ENCODE measurements at places on chromosomes 1 and 21.

DNA sequence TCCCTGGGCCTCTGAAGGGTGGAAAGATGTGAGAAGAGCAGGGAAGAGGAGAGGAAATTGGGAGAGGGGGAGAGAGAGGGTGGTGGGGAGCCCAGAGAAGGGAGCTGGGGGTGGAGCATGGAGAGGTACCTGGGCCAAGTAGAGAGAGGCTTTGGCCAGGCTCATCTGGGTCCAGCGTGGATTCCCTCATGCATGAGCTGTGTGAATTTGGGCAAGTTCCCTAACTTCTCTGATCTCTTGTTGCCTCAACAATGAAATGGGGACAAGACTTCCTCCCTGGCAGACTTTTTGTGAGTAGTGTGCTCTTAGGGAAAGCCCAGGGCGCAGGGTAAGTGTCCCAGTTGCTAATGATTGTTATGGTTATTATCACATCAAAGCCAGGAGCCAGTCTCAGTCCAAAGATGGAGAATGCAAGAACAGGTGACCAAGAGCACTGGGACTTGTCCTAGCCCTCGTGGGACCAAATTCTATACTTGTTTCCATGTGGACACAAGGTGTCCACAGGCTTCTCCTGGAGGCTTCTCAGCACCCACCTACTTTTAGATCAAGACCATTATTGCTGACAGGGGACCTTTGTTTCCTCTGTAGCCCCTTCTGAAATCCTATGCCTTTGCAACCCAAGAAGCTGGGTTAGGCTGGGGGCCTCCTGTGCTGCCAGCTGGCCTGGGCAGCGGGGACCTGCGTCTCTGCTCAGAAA, 13.9 kb downstream of the IL6R start:
- DNase-seq, result no peak

- no peak for DNase-seq
These were observed 238.0 kb upstream of the FGGY start for GRCh38 chr1:59058665-59059439.

- DNase-seq, result no peak
These were observed 203.7 kb upstream of the C1orf87 start for GRCh38 chr1:60277269-60277668.

DNA sequence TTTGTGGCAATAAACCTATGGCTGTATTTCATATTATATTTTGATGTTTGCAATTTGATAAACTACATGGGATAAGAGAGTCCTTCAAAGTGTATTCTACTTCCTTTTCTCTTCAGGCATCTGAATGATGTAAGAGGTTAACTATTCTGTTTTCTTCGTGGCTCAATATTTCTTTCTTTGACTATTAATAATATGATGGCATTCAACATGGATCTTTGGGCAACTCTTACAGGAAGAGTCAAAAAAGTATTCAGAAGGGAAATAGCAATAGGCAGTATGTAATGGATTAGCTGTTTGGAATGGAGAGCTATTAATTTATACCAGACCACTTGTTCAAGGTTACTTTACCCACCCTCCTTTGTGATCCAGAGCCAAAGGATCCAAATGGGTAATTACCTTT, 74.4 kb downstream of the HMCN1 start:
- DNase-seq, result no peak

DNA sequence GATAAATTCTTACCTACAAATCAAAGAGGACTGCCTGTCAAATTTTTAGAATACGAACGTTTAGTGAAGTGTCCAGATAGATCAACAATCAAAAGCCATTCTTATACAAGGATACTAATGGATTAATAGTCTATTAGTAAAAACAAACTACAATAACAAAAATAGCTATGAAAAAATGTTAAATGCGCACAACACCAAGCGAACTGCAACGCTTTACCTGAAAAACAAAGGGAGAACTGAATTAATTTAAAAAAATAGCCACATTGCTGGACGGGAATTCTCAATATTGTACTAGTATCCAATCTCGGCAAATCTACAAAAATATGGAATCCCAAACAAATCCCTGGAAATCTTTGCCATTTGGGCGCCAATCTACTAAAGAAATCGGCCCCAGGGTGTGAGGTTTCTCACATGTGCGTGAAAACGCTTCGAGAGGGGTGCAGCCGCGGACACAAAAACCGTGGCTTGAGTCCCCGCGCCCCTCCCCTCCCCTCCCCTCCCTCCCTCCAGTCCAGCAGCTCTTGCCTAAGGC, 55.6 kb downstream of the TRAF5 start:
- DNase-seq, result no peak

- no peak for DNase-seq
These were observed 29.9 kb downstream of the GIPC2 start for GRCh38 chr1:78075621-78076020.

DNA sequence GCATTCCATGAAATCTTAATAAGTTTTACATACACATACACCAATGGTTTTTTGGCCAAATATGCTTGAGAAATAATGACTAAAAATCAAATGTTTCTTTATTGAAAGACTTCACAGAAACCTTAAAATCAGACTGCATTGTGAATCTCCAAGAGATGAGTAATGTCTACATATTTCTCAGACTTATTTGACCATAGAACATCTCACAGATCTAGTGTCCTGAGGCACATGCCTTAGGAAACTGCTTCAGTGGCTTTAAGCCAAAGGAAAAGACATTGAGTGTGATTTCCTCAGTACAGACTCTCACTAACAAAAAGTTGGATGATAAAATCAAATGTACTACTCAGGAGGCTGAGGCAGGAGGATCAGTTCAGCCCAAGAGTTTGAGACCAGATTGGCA, 6.2 kb upstream of the C1orf105 start:
- no peak for DNase-seq

DNA sequence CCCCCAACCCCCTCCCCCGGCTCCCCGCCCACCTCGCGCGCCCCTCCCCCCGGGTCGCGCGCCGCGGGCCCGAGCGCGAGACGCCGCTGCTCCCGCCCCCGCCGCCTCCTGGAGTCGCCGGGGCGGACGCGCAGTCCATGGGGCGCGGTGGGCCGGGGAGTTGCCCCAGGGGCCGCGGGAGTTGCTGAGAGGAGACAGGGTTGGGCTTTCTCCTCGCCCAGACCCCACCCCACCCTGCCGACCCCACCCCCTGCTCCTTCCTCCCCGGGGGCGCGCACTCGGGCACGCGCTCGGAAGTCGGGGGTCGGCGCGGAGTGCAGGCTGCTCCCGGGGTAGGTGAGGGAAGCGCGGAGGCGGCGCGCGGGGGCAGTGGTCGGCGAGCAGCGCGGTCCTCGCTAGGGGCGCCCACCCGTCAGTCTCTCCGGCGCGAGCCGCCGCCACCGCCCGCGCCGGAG, at the start of gene LAMC1:
LAMC1 (plus strand) TSS at position 275 of the 455 bp plus-strand sequence. CDS start 297 bp downstream, outside the sequence.
- DNase-seq, result no peak

- DNase-seq, result no peak
These were observed 51.2 kb downstream of the EPHB2 start for GRCh38 chr1:22761821-22762220.

DNA sequence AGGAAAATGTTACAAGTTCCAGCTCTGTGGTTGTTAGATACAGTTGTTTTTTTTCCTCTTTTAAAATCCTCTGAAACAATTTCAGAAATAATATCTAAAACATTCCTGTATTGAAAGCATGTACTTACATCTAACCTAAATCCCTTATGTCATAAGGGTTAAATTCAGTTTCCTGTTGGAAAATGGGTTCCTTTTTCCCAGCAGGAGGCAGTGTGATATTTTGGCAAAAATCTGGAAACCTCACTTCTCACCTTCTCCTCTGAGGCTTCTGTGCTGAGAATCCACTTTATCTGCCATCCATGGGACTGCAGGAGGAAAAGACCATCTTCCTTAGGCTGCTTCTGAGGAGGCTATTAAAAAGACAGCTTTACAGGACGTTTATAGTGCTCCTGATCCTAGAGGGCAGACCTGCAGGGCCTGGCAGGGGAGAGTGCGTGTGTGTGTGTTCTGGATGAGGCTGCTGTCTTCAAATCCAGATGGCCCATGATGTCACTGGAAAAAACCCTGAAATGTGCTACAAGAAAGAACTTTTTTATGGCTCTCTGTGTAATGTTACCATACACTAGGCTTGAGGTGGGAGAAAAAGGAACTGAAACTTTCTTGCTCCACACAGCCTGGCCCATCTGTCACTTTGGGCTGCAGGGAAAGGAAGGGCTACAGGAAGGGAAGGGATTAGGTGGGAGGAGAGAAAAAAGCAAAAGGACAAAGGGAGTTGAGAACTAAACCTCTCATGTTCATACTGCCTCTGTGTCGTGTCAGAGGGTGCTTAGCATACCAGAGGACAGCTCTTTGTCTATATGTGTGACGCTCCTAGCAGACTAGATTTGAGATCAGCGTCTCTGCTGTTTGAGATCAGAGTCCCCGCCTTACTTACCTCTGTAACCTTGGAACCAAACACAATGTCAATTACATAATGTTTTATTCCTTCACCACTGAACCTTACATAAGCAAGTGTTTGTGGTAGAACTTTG, 379.2 kb upstream of the SPAG17 start:
- no peak for DNase-seq

GRCh38 chr1:156615946-156616345, 3.3 kb upstream of the HAPLN2 start:
- DNase-seq, result no peak

DNA sequence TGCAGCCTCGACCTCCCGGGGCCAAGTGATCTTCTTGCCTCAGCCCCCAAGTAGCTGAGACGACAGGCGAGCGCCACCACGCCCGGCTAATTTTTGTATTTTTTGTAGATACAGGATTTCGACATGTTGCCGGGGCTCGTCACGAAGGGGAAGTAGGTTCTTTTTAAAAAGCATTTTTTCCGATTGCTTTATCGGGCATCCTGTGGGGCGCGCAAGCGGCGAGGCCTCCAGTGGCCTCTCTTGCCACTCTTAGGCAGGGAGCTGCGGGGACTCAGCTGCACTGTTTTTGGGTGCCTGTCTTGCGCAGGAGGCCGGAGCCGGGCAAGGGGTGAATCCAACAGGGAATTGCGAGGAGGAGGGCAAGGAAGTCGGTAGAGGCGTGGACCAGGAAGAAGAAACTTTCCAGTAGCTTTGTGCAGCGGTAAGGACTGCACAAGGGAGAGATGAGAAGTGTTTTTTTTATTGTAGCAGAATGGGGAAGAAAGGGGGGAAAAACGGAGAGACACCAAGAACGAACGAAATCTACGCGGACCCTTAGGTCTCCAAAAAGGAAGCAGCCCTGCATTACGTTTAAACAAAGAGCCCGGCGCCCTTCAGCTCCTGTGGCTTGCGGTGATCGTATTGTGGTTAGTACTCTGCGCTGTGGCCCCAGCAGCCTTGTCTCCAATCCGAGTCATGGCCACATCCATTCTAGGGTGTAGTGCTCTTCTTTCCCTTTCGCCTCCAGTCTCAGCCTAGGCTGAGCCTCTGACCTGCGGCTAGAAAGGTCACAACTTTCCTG, 164.8 kb downstream of the PPIAL4G start:
- peak; percentile 33 for DNase-seq

DNA sequence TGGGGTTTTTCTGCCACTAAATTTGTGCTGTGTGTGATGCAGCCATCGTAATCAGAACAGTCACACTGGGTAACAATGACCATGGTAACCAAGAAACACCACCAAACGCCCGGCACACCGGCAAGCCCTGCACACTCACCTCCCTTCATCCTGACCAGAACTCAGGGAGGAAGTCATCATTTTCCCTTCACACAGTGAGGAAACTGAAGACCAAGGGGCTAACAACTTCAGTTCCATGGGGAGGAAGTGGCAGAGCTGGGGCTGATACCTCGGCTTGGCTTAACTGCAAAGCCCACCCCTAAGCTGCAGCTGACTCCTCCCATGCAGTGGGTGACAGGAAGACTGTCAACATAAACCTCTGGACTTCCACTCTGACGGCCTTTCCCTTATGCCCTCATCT, 69.3 kb upstream of the BCAR3 start:
- DNase-seq, result no peak

DNA sequence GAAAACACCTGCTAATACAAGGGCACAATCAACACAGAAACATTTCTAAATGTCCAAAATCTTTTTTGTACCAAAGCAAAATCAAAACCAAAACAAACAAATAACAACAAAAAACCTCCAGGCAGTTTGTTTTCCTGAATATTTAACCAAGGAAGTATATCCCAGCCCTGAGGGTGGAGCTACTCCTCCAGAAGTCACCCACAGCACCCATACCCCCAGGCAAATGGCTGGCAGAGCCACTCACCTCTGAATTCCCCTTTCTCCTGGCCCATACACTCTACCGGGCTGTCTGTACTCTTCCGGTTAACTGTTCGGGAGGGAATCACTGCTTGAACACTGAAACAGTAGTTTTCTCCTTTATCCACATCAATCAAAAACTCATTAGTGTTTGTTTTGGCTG, 9.5 kb downstream of the F3 start:
- DNase-seq, result no peak

DNA sequence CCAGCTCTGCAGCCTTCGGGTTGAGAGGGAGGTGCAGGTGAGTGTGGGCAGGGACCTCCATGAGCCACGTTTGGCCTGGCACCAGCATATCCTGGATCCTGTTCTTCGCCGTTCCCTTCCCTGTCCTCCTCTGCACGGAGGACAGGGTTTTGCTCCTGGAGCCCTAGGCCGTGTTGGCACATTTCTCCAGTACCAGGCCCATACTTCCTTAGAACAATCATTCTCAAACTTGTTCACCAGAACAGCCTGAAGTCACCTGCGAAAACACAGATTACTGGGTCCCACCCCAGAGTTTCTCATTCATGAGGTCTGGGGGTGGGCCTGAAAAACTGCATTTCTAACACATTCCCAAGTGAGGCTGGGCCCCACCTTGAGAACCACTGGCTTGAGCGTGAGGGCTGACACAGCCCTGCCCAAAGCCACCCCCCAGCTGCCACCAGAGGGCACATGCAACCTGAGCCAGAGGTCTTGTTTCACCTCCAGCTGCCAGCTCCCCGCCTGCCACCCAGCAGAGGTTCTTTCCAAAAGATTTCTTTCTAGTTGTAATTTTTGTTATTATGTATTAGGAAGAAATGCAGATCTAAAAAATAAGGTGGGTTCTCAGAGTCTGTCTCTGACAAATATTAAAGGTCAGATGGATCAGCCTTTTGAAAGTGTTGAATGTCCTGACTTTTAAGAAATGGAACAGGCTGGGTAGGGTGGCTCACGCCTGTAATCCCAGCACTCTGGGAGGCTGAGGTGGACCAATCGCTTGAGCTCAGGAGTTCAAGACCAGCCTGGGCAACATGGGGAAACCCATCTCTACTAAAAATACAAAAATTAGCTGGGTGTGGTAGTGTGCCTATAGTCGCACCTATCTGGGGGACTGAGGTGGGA, 39.6 kb upstream of the LDLRAP1 start:
- peak; percentile 69 for DNase-seq

GRCh38 chr1:213327017-213327667, 276.1 kb downstream of the RPS6KC1 start:
- no peak for DNase-seq

- no peak for DNase-seq
These were observed 50.5 kb downstream of the CD2 start for GRCh38 chr1:116804736-116805135.
